ENCODE measurements at places on chromosomes 5 and 9.

GRCh38 chr9:83655433-83655832 is 32.5 kb downstream of the IDNK start:
- DNase-seq, result no peak

GRCh38 chr9:16825331-16825725 is 45.1 kb downstream of the BNC2 start:
- no peak for DNase-seq

DNA sequence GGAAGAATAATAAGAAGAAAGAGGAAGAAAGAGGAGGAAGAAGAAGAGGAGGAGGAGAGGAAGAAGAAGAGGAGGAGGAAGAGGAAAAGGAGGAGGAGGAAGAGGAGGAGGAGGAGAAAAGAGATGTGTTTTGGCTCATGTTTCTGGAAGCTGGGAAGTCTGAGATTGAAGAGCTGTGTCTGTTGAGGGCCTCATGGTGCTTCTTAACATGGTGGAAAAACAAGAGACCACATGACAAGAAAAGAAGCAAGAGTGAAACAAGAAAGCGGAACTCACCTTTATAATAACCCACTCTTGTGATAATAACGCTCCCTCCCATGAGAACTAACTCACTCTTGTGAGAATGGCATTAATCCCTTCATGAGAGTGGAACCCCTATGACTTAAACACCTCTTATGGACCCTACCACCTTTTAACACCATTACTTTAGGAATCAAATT is 36.1 kb upstream of the RANBP6 start:
- no peak for DNase-seq

DNA sequence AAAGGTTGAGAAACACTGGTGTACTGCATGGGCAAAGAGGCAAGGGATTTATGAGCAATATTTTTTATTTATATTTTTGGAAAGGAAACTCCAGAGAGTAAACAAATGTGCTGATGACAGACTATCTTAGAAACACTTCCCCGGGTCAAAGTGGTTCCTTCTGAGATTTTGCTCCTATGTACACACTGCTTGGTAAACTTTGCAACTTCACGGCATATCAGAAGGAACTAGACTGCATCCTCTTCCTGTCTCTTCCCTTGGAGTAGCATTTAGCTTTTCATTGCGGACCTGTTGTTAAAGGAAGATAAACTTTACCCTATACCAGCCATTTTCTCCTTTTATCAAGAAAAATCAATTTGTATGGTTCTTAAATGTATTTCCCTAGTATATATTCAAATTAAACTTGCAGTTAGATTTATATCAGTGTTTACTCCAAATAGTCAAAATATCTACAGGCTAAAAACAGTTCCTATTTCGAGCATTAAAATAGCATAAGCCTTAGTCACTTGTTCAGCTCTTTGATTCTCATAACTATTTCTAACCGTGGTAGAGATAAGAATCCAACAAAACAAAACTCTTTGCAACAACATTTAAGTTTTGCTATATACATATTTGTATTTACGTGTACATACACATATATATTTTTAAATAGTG is 48.0 kb upstream of the LRRC19 start:
- DNase-seq, result no peak

GRCh38 chr9:127723444-127723843 is 7.6 kb downstream of the TTC16 start:
- no peak for DNase-seq

DNA sequence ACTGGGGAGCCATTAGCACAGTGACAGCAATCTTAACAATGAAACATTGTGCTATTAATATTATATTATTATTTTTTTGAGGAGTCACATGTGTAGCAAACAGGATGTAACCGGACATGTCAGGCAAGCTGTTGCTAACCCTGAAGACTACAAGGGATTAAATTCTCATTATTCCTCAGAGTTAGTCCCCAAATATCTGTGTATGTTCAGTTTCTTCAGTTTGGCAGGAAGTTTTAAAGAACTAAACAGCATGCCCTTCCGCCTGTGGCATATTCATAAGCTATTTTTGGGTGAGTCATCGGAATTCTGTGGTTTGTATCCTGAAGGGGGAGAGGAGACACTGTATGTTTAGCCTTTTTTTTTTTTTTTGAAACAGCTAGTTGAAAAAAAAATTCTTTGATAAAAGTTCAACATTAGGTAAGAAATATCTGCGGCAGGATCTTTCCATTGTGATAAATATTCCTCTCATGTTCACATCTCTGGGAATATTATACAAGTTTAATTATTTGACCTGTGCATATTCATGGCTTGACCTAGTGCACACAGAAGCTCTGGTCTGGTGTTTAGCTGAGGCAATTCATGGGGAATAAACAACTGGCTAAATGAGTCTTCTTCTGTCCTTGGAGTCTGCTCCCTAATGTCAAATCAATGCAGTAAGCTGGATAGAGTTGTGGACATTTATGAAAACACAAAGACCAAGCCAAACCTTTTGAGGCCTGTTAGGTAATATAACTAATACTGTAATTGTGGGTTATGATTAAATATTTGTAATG is 202.7 kb upstream of the CDKN2B start:
- DNase-seq, result no peak

- DNase-seq, result no peak
Observed at GRCh38 chr5:59864718-59865117, 28.8 kb downstream of the PDE4D start.

DNA sequence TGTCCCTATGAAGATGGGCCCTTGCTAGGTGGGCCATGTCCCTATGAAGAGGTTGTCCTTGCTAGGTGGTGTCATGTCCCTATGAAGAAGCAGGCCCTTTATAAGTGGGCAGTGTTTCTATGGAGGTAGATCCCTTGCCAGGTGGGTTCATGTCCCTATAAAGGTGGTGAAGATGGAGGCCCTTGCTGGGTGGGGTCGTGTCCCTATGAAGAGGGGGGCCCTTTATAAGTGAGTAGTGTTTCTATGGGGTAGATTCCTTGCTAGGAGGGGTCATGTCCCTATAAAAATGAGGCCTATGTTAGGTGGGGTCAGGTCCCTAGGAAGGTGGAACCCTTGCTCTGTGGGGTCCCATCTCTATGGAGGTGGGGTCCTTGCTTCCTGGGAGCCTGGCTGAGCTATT is 283.4 kb upstream of the IRX2 start:
- DNase-seq, result no peak

GRCh38 chr5:155260798-155261197 is 247.2 kb downstream of the KIF4B start:
- no peak for DNase-seq

DNA sequence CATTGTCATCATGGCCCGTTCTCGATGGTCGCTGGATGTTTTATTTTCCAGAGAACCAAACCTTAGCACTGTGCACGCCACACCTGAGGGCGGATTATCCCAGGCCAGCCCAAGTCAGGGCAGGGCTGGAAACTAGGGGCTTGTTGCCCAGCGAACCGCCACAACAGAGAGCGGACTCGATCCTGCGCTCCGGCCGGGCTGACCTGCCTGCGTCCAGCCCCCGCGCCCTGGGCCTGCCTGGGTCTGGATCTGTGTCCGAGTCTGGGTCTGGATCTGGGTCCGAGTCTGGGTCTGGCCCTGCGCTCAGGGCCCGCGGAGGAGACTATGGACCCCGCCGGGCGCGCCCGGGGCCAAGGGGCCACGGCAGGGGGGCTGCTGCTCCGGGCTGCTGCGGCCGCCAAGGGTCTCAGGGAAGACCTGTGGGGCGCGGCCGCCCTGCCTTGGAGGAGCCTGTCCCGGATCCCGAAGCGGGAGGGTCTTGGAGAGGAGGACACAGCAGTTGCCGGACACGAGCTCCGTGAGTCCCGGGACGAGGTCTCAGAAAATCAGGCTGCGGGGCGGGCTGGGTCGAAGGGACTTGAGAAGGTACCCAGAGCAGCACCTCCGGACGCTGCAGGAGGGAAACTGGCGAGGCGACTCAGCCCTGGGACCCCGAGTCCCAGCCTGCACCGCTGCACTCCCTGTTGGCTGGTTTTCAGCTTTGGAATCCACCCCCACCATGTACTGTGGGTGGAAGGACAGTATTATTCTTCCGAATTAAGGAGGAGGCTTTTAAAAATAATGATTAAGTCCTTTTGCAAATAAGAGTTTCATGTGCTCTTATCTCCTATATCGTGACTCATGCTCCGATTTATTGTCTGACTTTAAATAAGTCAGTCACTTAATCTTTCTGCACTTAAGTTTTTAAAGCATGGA is at the start of gene ANKDD1B:
ANKDD1B (plus strand) TSS at position 143 of the 915 bp plus-strand sequence; CDS start at position 325, 182 bp downstream.
- DNase-seq, result no peak

Data from CD4-positive, alpha-beta T cell treated with Interleukin-15 for 4 hours (primary cell).